ENCODE measurements at places on chromosomes 7 and 10.

DNA sequence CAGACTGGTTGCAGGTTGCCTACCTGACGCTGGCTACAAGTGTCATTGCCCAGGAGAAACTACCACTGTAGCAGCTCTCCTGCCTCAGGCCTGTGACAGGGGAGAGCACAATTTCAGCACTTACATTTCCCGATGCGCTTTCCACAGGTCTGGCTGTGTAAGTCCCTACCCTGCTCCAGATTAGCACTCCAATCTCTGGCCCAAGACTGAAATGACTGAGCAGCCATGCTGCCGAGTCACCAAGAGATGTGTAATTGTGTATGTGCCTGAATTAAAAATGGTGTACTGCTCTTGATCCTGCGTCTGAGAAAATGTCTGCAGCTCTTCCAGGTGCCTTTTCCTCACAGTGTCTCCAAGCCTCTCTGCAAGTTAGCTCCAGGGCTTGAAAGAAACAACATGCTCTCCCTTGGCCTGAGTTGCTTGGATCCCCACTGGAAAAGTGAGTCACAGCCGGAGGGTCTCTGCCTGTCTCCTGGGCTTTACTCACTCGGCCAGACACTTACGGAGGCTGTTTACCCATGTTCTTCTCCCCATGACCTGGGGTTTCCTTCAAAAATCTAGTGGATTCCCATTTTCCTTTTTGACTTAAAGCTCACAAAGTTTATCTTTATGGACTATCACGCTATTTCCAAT lies 1001.7 kb upstream of the KCND2 start:
- DNase-seq: no peak

DNA sequence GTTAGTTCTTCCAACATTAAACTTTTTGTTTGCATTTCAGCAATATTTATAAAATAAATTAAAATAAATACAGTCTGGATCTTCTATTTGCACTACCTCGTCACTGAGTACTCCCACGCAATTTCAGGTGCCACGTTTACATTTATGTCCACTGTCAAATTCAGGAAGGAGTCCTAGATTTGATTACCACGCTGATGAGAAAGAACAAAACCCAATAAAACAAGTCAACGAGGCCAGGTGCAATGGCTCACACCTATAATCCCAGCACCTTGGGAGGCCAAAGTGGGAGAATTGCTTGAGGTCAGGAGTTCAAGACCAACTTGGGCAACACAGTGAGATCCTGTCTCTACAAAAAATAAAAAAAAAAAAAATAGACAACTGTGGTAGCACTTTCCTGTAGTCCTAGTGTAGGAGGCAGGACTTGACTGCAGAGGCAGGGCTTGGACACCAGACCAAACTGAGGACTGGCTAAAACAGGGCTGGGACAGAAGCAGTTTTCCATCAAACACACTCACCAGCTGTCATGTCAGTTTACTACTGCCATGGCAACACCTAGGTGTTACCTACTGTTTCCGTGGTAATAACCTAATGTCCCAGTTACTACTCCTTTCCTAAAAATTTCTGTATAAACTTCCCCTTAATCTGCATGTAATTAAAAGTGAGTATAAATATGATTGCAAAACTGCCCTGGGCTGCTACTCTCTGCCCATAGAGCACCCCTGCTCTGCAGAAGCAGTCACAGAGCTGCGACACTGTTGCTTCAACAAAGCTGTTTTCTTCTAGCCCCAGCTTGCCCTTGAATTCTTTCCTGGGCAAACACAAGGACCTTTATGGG lies 341.7 kb downstream of the PARD3 start:
- DNase-seq: no peak

DNA sequence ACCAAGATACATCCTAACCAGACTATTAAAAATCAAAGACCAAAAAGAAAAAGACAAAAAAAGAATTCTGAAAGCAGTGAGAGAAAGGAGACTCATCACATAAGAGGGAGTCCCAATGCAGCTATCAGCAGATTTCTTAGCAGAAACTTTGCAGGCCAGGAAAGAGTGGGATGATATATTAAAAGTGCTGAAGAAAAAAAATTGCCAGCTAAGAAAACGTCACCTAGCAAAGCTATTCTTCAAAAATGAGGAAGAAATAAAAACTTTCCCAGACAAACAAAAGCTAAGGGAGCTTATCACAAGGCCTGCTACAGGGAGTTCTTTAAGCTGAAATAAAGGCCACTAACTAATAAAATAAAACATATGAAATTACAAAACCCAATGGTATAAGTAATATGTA lies 40.5 kb upstream of the CDK6 start:
- no peak for DNase-seq

DNA sequence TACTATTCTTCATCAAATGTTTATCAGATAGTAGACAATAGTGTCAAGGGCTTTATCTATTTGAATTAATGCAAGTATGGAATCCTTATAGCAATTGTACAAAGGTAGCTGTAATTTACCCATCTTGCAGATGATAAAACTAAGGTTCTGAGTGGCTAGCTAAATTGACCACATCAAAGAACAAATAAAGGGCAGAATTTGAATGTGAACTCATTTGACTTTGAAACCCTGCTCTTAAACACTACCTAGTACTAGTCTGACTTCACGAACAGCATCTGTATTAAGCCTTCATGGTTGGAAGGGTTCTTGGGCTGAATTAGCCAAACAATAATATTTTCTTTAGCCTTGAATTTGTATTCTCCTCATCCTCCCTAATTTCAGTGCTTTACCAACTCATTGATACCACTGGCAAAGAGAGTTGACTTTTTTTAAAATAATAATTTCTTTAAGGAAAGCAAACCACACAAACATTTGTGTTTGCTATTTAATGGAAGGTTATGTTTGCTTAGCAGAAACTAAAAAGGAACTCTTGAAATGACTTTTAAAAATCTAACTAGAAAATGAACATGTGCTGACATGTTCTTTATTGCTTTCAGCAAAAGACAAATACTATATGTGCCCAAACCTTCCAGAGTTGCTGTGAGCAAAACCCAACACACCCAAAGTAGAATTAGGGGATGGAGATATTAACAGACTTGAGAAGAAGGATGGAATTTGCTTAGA lies 322.6 kb downstream of the RNLS start:
- DNase-seq: no peak

DNA sequence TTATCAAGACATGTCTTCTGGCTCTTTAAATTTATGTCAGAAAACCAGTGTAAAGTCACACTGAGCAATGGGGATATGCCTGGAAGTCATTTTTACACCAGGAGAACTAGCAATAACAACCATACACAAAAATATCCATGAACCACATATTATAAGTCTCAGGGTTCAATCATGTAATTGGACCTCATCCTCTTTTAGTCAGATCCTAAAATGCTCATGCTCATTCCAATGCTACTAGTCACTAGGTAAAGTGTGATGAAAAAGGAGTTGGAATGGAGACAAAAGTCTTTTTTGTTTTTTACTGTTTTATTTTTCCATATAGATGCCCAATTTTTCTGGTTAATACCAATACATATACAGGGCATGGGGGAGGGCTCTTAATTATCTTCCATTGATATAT lies 306.1 kb downstream of the DGKB start:
- no peak for DNase-seq
